ENCODE measurements at places on chromosomes 1 and 21.

- DNase-seq, result no peak
These were observed 23.5 kb downstream of the ASB17 start for GRCh38 chr1:75908717-75909152.

- DNase-seq, result no peak
These were observed 383.5 kb downstream of the NTNG1 start for GRCh38 chr1:107524301-107524700.

- DNase-seq, result no peak
These were observed 1.4 kb downstream of the RCAN3 start for GRCh38 chr1:24503870-24504523.

DNA sequence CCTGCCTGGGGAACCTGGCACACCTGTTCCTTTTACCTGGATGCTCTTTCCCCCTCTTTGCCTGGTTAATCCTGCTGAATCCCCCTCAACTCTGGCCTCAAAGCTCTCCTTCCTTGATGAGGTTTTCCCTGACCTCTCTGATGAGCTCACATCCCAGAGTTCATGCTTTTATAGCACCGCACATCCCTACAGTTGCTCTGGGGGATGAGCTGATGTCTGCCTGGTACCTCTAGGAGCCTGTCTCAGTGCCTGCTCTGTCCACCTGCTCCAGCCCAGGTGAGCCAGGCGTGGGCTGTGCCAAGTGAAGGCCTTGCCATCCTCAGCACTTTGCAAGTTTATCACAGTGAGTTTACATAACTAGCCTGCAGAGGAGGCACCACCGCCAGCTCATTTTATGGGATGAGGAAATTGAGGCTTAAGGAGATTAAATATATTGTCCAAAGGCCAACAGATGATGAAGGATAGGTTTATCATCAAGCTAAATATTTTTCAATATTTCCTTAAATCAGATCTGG is 58.6 kb upstream of the TMPRSS2 start:
- no peak for DNase-seq

- no peak for DNase-seq
These were observed 19.0 kb upstream of the SSBP3 start for GRCh38 chr1:54425152-54425584.

GRCh38 chr1:183842795-183843144 is 37.9 kb downstream of the RGL1 start:
- no peak for DNase-seq

- DNase-seq, result no peak
These were observed 26.2 kb downstream of the ZMYND12 start for GRCh38 chr1:42429603-42430002.

DNA sequence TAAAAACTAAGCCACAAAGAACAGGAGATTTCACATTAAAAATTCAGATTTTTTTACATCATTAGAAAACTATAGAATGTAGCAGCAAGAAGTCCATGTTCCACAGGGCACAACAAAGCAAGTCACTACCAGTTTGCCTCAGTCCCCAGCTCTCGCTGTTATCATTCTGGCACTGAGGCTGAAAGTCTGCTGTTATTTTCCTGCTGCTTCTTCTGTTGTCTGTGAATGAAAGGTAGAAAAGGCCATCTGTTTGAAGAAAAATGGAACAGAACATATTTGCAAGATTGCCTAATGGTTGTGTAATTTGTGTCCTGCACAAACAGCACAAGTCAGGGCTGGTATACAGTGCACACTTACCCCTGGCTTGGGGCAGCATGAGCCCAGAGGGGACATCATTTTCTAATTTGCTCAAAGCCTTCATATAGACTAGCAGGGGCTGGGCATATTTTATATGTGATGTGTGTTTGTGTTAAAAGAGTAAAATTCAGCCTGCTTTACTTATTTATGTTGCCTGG is 105.6 kb upstream of the COG2 start:
- no peak for DNase-seq

GRCh38 chr1:178725466-178726086 is 532 bp downstream of the RALGPS2 start:
- no peak for DNase-seq

DNA sequence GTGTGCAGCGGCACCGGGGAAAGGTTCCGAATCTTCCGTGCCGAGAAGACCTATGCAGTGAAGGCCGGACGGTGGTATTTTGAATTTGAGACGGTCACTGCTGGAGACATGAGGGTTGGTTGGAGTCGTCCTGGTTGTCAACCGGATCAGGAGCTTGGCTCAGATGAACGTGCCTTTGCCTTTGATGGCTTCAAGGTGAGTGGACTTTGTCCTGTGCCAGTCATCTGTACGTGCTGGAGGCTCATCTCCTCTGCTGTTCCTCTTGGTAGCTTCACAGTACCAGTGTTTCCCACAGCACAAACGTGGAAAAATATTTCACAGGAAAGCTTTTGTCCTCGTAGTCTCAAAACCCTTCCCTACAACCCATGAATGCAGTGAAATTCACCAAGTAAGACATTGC is 324.1 kb downstream of the ZP4 start:
- no peak for DNase-seq

- DNase-seq, result no peak
These were observed 642.8 kb downstream of the KCNT2 start for GRCh38 chr1:195965475-195965874.

DNA sequence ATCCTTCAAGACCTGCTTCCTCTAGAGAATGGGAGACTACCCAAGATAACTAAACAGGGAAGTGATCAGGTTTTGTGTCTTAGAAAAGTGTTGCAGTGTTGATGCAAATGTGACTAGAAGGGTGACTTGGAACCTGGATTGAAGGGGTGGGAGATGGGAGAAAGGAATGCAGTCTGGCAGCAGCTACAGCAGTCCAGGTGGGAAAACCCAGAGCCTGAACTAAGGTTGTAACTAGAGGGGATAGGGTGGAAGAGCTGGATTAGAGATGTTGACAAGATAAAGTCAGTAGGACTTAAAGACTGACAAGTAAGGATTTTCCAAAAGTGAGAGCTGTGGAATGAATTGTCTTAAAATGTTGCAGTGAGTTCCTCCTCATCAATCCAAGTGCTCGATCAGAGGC is 7.1 kb upstream of the SHISA4 start:
- DNase-seq, result no peak

DNA sequence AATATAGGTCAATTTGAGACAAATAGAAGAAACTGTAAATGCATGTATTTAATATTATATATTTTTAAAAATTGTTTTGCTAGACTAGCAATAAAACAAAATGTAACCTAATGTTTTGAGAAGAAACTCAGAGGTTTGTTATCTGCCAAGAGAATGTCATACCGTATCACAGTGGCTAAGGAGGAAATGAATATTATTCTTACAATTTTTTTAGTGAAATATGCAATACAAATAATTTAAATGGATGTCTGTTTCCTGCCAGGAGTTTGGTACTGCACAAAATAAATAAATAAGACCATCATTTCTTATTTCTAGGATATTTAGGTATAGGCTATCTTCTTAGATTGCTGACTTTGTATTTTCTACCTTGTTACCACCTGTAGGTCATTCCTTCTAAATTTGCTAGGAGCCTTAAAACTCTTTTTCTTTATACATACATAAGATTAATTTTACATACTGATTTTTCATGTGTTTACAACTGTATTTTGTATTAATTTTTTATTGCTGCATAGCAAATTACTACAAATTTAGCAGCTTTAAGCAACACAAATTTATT is 113.6 kb downstream of the NEK7 start:
- DNase-seq, result no peak

DNA sequence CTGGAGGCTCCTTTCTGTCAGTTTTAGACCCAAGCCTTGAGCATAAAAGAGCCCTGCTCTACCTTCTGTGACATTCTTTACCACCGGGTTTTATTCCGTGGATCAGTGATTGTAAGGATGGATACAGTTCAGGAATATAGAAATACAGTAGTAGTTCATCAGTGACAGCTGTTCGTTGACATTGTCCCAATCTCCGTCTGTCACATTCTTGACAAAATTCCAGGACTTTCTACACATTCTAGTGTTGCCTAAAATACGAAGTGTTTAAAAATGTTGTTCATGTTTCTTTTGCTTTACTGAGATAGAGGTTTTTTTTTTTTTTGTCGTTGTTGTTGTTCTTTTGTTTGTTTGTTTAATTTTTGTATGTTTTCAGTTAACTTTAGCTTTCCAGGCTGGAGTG is 29.9 kb downstream of the MAP10 start:
- DNase-seq, result no peak

DNA sequence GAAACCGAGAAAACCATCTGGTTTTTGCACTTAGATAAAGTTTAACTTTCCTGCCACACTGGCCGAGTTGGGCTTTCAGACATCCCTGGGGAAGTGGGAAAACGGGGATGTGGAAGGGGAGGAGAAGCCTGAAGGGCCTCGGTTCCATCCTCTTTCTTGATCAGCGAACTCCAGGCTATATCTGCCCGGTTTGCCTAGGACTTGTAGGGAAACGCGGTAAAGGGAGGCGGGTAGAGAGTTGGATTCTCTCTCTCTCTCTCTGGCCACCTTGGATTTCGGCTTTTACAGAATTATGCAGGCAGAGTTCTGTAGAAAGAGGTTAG is 4.6 kb upstream of the LHX8 start:
- no peak for DNase-seq

- no peak for DNase-seq
These were observed 3.0 kb downstream of the TTC24 start for GRCh38 chr1:156582388-156583017.

- no peak for DNase-seq
These were observed 182.7 kb downstream of the AJAP1 start for GRCh38 chr1:4837031-4837600.

- DNase-seq, result no peak
These were observed 383.8 kb upstream of the VAMP3 start for GRCh38 chr1:7387053-7387927.

All from NCI-H1436 treated with DMSO at 0.1 percent for 48 hours (cell line).